ENCODE measurements at places on chromosomes 11 and 22.
A peak's percentile ranks its signal among the peaks of the same experiment; 100 is the strongest.

GRCh38 chr22:50417411-50418210 lies 57.2 kb downstream of the SBF1 start:
- no peak for DNase-seq

- DNase-seq, result no peak
These were observed 7.8 kb downstream of the MRGPRF start for GRCh38 chr11:69005183-69005630.

DNA sequence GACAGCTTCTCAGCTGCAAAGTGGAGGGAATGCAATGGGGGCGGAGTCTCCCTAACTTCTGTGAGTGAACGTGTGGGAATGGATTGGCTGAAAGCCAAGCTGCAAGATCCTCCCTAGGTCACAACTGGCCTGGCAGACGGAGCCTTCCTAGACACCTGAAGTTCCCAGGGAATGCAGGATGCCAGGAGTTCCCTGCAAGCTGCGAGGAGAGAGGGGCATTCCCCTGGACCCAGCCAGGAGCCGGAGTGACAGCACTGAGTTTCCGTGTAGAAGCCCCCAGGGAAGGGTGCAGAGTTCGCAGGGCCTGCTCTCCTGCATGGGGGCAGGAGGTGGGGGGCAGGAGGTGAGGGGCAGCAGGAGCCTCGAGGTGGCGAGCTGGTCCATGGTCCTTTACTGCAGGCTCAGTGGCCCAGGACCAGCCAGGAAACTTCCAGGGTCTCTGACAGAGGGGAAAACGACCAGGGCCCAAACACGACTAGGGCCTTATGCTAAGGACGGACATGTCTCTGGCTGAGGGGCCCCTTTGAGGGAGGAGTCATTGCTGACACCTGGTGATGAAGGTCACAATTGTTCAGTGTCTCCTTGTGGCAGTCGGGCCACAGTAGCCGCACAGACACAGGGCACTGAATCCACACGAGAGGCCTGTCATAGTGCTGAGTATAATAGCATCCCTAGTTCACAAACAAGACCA lies 141.4 kb downstream of the FBXO7 start:
- no peak for DNase-seq

- no peak for DNase-seq
These were observed 24.6 kb upstream of the TMEM218 start for GRCh38 chr11:125136001-125136400.

DNA sequence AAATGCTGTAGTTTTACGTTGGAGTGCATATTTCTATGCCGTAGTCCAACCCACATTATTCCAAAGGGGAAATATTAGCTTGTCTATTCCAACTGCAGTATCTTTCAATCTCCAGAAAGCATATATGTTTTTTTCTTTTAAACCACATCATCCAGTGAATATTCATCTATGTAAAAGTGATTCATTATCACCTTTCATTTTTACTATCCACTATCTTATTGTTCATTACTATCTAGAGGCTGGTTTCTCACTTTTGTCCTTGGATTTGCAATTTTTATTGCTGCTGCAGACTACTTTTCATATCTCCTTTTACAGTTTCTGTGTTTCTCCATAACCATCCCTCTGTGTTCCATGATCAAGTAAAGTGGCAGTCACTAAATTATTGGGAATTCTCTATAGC lies 1097.2 kb upstream of the TENM4 start:
- no peak for DNase-seq

- DNase-seq, result no peak
These were observed 26.7 kb upstream of the CD44 start for GRCh38 chr11:35112056-35112845.

DNA sequence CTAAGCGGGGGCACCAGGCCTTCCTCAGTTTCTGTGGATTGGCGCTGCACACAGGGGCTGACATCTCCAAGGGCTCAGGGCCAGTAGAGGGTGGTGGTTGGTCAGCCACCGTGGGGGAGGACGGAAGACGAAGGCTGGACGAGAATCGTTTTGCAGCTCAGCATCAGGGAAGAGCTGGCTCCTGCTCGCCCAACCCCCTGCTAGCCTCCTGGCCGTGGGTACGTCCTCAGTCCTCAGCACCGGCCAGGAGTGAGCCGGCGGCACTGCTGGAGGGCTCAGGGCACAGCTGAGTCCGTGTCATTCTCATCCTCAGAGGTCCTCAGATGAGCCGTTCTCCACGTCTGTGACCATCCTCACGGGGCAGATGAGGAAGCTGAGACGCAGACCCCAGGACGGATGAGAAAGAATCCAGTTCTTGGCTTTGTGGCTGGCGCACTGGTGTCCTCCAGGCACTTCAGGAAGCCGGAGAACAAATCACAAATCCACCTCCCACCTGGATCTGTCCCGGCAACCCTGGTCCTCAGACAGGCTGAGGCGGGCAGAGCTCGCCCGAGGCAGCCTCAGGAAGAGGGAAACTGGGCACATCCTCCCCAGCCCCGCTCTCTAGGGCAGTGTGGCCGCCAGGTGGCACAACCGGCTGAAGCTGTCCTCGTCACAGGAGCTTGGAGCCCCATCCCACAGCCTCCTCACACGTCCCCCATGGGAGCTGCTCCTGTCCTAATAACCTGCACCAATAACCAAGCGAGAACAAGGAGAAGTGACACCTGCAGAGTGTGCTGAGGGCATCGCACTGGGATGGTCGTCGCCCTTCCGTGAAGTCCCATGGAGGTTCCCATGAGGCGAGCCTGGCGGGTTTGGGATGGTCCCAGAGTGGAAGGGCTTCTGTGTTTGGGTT lies 393.7 kb downstream of the BRD1 start:
- no peak for DNase-seq

- peak; percentile 66 for DNase-seq
These were observed 925 bp upstream of the KCNJ11 start for GRCh38 chr11:17389211-17389956.

DNA sequence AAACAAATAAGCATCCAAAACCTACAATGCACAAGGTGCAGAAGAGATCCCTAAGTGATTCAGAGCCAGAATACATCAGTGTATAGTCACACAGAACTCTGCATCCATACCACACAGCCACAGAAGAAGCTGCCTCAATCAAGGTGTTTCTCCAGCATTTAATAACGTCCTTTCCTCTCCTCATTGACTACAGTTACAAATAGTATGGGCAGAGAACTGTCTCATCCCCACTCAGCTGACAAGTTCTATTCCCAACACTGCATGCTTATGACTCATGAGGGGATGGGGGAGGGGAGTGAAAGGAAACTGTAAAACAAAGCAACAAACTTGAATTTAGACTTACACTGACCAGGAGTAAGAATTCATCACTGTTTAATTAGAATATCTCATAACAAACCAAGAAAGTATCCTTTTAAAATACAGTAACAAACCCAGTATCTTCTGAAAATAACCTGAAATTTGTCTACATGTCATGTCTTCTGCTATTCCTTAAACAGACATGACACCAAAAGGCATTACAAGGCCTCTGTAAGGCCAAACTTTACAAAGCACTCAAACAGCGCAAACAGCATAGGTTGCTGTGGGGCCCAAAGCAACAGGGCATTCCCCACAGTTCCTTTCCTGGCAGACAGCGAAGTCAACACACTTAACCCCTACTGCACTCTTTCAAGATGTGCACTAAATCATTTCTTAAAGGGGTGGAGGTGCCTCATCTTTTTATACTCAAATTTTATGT lies 29.3 kb downstream of the CELF1 start:
- DNase-seq, result no peak
